ENCODE measurements at places on chromosomes 2 and 18.
A peak's percentile ranks its signal among the peaks of the same experiment; 100 is the strongest.

DNA sequence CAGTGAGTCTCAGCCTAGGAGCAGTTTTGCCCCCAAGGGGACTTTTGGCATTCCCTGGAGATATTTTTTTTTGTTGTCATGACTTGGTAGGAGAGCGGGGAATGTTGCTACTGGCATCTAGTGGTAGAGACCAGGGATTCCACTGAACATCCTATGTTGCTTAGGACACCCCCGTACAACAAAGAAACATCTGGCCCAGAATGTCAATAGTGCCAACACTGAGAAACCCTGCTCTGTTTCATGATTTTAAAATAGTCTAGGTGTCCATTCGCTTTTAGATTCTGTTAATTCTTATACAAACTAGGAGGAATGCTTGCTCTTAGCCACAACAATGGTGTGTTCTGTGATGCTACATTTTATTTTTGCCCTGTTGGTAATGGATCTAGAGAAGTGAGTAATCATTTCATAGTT is 225.8 kb upstream of the SIX3 start:
- peak; percentile 13 for DNase-seq

DNA sequence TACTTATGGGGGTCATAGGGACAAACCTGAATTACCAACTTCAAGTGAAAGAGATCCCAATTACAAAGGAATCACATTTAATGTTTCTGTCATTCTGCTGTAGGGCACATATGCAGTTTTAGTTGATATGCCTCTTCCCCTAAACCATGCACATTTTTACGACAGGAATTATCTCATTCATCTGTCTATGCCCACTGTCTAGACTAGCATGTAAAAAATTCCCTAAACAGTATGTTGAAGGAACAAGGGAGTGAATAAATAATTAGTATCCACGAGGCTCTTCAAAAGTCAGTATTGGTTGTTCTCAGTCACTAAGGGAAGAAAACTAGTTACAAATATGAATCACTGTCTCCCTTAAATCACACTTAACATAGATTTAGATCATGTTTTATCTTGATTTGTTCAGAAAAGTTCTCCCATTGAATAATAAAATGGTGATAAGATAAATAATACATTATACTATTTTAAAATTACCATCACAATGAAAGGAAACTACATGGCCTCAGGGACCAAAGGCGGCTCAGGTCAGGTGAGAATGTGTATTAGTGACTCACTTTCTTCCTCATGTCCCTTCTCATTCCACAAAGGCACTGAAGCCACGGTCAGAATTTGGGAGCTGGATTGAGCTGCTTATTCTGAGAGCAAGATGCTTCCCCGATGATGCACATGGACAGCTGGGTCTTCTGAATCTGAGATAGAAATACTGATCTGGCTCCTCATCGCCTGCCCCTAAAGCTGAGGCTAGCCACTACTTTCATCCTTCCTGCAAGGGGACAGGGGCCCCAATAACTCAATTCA is 29.1 kb downstream of the DYM start:
- DNase-seq: no peak

- no peak for DNase-seq
Measured at GRCh38 chr2:214104967-214105366, 305.9 kb upstream of the VWC2L start.

DNA sequence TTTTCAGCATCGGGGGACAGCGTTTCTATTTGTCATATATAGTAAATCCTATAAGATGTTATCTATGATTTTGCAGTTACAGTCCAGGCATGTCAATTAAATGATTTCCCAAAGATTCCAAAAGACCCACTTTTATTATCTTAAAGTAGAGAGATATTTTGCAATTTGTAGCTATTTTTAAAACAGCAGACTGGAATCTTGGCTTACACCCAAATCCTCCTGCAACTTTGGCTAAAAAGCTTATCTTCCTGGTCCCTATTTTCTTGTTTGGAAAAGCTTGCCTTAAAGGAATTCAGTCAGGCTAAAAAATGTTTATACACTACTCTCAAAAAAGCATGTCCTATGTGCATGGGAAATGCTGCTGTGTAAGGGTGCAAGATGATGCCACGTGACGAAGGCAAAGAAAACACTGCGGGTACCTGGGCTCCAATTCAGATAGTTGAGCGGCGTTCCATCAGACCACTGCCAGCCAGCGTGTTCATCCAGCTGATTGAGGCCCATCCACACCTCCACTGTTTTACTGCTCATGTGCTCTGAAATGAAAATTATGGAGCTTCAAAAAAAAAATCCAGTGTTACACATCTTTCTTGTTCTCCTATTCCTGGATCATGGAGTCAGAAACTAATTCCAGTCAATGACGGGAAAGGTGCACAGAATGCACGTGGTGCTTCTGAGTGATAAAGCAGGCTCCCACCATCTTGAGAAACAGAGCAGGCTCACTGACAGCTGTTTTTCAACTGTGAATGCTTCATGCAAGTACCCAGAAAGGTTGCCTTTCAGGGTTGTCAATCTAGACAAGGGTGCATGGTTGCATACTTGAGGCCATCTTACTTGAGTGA is 33.8 kb downstream of the PLA2R1 start:
- no peak for DNase-seq

GRCh38 chr2:188664951-188665595 is 309.1 kb upstream of the COL3A1 start:
- DNase-seq: no peak

- DNase-seq: no peak
Measured at GRCh38 chr2:64742678-64743077, 89.0 kb upstream of the SERTAD2 start.

- no peak for DNase-seq
Measured at GRCh38 chr2:72159211-72159993, 11.7 kb upstream of the CYP26B1 start.

DNA sequence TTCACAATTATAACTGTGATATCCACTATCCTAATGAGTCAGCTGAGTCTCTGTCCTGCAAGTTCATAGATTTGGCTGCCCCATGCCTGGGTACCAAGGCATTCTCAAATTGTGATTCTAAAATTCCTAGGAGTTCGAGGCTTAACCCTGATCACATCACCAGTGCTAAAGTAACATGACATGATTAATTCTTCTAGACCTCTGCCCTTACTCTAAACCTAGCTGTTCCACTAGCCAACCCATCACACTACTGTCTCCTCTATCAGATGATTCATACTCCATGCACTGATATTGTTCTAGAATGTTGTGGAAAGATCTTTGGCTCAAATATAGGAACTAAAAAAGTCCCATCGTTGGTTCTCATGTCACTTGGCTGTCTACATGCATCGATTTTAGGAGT is 487.6 kb downstream of the PIK3C3 start:
- no peak for DNase-seq

GRCh38 chr18:58843688-58844035 is 21.0 kb upstream of the ZNF532 start:
- no peak for DNase-seq

DNA sequence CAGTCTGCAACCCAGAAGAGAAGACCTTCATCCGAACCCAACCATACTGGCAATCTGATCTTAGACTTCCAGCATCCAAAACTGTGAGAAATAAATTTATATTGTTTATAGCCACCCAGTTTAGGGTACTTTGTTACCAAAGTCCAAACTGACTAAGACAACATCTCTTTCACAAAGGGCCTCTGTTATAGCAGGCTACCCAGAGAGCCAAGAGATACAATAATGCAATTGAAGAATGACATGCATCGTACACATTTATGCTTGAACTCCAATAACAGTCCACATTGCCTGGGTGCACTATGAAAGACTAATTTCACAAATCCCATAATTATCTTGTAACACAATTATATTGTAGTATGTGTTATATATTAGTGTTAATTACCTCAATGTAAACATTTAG is 39.1 kb upstream of the ANKRD44 start:
- no peak for DNase-seq

- no peak for DNase-seq
Measured at GRCh38 chr2:9887513-9887912, 44.2 kb downstream of the TAF1B start.

- DNase-seq: no peak
Measured at GRCh38 chr2:203569677-203570316, 34.7 kb upstream of the RAPH1 start.

Measured in DMS 273 treated with DMSO at 0.1 percent for 48 hours (cell line).